ENCODE measurements at places on chromosomes 12 and 14.

DNA sequence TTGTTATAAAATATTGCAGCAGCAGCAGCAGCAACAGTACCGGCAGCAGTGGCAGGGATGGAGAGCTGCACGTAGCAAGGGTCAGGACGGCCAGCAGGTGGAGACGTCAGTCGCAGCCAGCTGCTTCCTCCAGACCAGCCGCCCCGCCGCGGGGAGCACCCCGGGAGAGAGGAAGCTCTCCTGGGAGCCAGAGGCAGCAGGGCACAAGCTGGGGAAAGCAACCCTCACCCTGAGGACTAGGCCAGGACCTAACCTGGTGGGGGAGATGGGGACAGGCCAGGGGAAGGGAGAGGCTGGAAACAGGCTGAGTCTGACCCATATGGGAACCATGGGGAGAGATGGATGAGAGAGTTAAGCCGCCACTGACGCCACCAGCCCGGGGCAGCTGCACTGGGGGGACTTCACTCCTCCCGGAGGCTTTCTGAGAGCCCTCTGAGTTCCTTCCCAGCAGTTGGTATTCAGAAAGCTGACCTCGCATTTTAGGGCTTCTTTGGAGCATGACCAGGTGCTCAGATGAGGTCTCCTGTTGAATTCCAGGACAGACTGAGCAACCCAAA is 56.3 kb downstream of the SPTB start:
- DNase-seq, result peak; percentile 66

DNA sequence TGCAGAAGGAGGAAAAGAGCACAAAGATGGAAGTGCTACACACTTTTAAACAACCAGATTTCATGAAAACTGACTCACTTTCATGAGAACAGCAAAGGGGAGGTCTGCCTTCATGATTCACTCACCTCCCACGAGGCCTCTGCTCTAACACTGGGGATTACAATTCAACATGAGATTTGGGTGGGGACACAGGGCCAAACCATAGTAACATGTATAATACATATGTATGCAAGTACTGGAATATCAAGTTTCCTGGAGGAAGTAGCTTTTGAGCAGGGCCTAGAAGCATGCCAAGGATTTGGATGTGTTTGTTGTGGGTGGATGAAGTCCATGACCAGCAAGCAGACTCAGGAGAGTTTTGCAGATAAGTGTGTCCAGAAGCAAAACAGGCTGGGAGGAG is 409.0 kb downstream of the RGS6 start:
- DNase-seq, result no peak

GRCh38 chr12:113479590-113480335 is 8.1 kb upstream of the LHX5 start:
- DNase-seq, result peak; percentile 73

DNA sequence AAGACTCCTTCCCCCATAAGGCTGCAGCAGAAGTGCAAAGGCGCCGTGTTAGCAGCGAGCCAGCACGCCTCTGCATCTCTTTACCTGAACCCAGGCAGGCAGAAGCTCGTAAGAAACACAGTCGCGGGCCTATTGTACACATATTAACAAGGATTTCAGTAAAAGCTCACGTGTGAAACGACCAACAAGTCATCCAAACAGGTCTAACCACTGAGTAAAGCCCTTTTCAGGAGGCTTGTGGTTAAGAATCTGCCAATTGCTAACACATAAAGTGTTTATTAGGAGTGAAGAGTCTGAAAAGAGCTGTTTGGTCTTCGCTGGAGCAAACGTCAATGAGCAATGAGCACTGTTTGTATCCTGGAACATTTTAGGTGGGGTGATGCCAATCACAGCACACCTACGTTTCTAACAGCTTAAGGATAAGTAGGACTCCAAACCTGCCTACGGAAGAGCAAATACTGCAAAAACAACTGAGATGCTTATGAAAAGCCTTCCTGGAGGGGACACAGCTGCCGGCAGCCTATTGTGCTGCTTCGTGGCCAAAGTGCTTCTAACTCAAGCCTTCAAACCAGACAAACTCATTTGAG is 43.1 kb downstream of the PRKAB1 start:
- DNase-seq, result no peak

- DNase-seq, result no peak
Measured at GRCh38 chr12:27229367-27229766, 14.7 kb upstream of the STK38L start.

DNA sequence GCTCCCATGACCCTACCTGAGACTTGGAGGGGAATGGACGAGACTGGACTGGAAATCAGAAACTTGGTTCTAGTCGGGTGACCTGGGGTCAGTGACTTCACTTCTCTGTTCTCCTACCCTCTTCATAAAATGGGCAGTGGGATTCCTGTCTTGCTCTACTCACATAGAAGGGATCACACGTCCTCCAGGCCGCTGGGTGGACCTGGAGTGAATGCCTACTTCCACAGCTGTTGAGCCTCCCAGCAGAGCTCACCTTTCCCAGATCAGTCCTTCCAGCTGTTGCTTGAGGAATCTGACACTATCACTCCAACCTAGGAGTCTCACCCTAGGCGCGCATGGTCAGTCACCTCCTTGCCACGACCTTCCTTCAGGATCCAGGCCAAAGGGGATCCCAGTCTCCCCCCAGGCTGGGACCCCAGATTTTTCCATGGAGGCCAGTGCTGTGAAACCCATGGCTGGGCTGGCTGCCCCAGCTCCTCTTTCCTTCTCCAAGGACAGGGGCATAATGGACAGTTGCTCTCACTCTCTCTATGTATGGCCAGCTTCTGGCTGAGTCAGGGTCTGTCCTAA is 637 bp downstream of the ACVRL1 start:
- no peak for DNase-seq

GRCh38 chr12:46803517-46803916 is 22.3 kb downstream of the SLC38A4 start:
- no peak for DNase-seq

- DNase-seq, result no peak
Measured at GRCh38 chr14:93322929-93323599, 9.8 kb downstream of the BTBD7 start.

- no peak for DNase-seq
Measured at GRCh38 chr14:68247274-68247673, 427.7 kb downstream of the RAD51B start.

DNA sequence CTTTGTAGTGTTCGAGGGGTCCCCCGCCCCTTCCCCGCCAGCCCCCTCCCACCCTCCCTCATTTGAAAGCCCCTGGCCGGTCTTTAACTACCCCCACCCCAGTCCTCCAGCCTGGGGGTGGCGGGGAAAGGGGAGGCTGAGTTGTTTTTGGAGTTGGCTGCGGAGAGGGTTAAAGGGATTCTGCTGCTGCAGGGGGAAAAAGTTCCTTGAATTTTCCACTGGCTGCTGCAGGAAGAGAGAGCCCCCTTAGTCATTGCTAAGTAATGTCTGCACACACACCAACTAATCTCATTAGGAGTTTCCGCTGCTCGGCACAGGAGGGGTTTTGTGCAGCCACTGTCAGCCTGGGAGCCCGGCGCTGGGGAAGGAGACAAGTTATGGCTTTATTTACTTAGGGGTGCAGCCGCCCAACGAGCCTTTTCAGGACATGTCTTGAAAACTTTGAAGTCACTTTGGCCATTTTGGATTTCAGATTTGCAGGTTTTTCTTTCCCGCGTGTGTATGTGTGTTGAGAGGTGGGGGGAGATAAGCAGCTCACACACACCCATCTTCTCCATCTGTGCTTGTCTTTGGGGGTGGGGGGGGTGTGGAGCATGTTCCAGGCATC is 1.8 kb downstream of the ELK3 start:
- DNase-seq, result no peak

GRCh38 chr12:157644-158043 is 56.3 kb downstream of the SLC6A12 start:
- DNase-seq, result no peak

DNA sequence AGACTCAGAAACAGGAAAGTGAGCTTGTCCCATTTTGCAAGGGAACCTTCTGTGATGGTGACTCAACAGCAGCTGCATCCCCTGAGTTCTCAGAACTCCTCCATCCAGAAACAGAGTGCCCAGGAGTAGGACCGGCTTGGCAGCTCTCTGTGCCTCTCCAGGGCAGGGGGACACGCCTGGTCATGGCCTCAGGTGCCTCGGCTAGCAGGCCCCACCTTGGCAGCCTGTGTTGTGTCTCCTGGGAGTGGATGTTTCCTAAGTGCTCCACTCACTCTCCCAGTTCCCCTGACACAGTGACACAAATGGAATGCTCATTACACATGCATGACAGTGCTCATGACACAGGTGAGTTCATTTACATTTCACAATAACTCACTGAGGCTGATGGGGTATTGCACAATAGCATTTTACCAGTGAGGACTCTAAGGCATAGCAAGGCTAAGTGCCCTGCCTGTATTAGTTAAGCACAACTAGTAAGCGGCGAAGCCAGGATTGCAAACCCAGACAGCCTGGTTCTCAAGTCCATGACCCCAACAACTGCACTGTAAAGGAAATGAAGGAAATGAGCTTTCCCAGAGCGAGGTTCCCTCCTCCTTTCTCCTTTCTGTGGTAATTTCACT is 47.4 kb downstream of the CALM1 start:
- DNase-seq, result no peak

DNA sequence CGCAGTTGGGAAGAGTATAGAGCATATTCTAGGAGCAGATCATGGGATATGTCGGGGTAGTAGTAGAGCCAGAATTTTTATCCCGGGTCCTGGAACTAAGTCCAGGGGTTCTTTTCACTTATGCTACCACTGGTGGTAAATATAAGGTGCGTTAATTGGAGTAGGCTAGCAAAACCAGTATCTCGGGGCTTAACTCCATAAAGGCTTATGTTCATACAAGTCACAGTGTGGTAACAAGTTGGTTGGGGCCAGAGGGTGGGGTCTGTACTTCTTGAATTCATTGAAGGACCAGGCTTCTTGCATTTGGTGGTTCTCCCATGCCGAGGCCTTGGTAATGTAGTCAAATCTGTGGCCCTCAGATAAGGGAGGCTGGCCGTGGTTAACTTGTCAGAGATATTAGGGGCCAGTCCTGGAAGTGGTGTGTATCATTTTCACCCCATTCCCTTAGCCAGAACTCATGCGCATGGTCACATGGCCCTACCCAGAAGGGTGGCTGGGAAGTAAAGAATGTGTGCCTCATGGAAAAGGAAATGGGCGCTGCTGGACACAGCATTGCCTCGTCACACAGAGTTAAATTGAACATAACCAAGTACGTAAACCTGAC is 1.5 kb upstream of the ZNF641 start:
- no peak for DNase-seq

- no peak for DNase-seq
Measured at GRCh38 chr12:132620899-132621656, 2.5 kb downstream of the P2RX2 start.

DNA sequence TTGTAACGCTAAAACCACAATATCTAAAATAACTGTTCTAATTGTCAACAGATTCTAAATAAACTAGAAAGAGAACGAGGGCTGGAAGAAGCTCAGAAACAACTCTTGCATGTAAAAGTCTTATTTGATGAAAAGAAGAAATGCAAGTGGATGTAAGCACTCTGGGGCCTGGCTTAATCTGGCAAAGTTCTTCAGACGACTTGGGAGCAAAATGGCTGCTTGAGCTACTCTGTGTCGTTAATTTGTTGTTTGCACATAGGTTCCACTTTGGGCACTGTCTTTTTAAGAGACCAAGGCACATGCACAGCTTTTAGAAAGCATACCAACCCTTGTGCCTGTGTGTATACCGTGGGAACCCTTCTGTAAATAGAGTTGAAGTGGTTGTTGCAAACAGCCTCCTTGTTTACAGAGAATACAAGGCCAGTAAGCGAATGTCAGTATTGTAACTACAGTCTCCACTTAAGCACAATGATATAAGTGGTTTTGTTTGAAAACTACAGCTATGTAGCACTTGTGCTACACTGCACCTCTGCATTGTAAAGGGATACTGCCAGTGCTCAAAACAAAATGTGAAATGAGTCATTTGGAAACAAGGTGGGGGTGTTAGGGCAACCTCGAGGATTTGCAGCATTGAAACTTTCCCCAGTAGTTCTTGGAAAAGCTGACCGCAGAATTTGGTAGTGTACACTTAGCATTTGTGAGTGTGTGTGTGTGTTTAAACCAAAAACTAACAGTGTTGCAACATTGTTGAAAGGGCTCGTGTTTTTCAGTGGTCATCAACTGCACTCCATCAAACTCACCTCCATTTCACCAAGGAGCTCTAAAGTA is 154.3 kb downstream of the CEP83 start:
- no peak for DNase-seq

DNA sequence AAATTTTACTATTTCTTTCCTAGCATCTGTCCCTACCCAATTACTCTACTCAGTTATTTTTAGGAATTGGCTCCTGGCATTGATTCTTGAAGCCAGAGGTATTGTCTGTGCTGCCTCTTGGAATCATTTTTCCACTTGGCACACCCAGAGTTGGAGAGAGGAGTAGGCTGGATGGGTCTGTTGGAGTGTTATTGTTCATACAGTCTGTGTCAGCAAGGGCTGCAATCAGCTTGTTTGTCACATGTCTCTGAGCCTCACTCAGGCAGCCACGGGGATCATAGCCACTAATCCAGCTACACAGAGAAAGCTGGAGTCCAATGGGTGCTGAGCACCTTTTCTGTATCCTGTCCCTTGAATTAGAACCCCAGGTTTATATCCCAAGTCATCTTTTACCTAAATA is 176.0 kb upstream of the DYRK2 start:
- DNase-seq, result no peak

DNA sequence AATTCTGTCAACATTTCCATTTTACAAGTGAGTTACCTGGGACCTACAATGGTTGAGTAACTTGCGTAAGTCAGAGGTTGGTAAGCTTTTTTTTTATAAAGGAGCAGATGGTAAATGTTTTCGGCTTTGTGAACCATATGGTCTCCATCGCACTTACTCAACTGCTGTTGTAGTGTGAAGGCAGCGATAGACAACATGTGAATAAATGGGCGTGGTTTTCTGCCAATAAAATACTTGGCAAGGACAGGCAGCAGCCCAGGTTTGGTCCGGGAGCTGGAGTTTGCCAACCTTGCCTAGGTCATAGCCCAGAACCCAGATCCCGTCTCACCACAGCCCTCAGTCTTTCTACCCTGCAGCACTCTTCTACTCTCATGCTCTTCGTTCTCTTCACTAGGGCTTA is 6.3 kb downstream of the DDX55 start:
- no peak for DNase-seq

GRCh38 chr14:74133833-74134481 is 49.2 kb downstream of the LIN52 start:
- peak; percentile 55 for DNase-seq

DNA sequence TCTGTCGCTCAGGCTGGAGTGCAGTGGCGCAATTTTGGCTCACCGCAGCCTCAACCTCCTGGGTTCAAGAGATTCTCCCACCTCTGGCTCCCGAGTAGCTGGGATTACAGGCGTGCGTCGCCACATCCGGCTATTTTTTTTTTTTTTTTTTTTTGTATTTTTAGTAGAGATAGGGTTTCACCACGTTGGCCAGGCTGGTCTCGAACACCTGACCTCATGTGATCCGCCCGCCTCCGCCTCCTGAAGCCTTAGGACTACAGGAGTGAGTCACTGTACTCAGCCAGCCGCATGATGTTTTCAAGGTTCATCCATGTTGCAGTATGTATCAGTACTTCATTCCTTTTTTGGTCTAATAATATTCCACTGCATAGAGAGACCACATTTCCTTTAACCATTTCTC is 2.4 kb upstream of the RNF34 start:
- no peak for DNase-seq

DNA sequence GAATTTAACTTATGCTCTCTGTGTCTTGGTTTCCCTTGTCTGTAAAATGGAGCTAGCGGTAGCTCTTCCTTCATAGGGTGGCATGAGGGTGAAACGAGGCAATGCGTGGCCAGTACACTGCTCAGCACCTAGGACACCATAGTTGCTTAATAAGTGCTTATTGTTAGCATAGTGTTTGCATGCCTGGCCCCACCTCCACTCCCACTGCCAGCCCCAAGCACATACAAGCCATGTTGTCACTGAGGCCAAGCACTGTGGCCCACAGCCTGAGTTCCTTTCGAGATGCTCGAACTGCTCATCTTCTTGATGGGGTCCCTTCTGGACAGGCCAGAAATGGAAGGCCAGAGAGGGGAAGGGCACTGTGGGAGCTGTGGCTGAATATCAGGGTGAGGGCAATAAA is 839 bp downstream of the FICD start:
- no peak for DNase-seq

All from renal pelvis (tissue), 12 donors.